ENCODE measurements at places on chromosomes 7 and 10.

DNA sequence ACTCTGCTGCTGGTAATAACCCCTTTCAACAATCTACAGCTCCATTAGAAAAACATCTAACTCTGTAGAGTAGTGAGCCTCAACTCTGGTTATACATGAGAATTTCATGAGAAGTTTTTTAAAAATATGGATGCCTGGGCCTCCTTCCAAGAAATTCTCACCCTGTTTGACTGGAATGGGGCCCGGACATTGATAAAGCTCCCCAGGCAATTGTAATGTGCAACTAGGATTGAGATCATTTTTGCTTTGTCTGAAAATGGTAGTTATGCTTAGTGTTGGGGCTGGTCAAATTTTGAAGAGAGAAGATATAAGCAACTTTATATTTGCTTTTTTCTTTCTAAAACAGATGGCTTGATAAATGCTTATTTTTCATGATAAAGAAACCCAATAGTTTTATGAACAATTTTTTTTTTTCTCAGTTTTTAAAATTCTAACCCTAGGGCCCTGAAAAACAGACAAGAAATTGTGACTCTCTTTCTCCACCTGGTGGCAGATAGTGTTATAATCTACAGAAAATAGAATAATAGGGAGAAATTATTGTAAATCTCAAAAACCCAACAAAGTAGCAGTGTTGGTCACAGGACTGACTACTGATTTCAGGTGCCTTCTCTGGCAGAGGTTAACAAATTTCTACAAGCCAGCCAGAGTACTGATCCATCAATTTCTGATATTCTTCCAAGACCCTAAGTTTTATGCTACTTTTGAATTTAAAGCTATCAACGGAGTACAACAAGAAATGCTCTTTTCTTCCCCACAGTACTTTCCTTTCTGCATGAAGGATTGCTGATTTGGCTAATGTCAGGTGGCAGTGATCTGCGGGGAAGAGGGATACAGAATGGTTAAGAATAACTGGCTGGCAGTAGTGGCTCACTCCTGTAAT lies 174.8 kb downstream of the DKK1 start:
- DNase-seq: no peak

- DNase-seq: no peak
Measured at GRCh38 chr10:71756311-71757191, 16.8 kb downstream of the VSIR start.

GRCh38 chr7:123522066-123522465 lies 12.3 kb downstream of the IQUB start:
- no peak for DNase-seq

- DNase-seq: no peak
Measured at GRCh38 chr10:67550838-67551402, 145.1 kb downstream of the CTNNA3 start.

DNA sequence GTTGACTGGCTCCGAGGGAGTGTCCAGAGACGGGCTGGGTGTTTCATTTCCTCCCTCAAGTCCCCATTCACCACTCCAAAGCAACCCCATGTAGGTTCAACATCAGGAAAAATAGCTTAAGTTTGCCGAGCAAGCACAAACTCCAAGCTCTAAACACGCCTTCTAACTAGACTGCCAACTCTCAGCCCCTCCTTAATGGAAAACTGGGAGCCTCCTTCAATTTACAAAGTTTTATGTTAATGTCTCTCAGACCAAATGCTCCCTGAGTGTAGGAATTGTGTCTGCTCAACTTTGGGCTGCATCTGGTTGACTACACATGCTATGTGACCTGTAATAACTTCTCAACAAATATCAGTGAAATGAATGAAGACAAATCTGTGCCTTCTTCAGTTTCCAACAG lies 87.5 kb downstream of the FAM204A start:
- DNase-seq: no peak

DNA sequence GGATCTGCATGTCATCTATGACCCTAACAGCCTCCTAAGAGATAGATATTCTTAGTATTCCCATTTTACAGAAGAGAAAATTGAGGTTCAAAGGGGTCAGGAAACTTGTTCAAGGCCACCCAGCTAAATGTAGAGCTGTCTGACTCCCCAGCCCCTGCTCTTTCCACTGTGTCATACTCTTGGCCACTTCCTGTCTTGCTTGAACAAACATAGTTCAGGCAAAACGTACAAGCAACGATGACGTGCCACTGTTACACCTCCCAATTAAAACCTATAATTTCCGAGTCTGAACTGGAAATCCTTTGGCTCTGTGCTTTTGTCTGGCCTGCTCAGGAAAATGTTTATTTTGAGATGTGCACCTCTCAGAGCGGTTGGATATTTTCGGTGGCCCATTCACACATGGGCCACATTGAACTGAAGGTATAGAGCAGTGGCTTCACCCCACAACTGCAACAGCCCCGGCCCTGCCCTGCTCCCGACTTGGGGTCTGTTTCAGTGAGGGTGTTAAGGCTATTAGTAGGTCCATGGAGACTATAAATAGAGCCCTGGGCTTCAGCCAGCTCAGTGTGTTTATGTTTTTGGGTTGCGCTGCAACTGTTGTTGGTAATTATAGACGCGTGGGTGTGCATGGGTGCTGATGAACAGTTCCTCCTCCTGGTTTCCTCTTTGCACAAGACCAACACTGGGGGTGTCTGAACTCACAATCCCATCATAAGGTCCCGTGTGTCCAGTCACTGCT lies 172.3 kb upstream of the ADO start:
- no peak for DNase-seq

DNA sequence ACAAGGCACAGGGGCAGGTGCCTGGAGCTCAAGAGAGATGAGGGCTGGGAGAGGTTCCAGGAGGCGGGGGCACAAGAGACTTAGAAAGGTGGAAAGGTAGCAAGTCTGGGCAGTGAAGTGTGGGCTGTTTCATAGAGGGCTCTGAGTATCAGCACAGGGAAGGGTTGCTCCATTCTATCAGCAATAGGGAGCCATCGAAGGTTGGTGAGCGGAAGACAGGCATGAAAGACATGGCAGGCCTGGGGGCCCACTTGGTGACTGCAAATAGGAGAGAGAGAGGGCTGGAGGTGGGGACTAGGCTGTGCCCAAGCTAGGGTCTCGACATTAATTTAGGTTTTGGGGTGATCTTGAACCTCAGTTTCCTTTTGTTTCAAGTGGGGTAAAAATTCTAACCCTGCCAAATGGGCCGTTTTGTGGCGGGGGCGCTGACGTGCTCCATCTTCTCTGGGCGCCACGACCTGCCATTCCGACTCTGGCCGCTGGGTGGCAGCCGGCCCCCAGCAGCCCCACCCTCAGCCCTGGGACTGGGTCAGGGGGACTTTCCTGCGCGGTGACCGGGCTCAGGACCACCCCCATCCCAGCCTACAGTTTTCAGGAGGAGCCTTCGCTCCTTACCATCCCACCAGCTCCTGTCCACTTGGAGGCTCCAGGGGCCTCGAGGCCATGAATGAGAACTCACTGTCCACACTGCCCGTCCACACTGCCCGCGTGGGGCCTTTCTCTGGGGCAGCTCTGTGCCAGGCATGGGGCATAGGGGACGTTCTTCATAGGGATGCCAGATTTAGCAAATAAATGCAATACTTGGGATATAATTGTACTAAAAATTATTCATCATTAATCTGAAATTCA lies 37.2 kb upstream of the PCBD1 start:
- no peak for DNase-seq

GRCh38 chr7:6020371-6021286 lies 10.5 kb upstream of the ANKRD61 start:
- DNase-seq: no peak

DNA sequence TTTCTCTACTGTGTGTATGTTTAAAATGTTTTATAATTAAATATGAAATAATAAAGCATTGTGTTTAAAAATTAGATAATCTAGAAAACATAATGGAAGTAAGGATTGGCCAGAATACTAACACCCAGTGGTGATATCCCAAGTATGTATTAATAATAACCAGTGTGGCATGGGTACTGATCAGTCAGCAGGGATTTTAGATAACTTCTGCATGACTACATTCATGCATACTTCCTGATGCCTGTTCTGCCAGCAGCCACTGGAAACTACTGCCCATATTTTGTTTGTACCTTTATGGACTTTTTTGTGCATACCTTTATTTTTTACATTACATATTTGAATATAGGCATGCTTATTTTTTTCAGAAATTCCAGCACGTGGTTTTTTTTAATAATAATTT lies 156.6 kb upstream of the TMEM196 start:
- DNase-seq: no peak

DNA sequence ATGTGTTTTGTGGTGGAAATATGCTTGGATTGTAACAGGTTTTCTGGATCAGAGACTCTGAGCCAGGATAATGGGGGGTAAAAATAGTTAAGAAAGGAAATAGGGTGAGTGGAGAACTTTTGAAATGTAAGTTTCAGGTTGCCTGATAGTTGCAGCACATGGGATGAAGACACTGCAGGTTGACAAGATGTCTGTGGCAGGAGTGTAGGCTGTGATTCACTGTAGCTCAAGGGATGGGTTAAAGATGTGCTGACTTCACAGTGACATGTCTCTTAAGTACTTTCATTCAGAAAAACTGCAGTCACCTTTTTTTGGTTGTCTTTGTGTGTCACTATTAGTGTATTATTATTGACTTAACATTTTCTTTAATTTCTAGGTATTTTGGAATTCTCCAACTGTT lies 63.5 kb upstream of the SLC39A12 start:
- DNase-seq: no peak

DNA sequence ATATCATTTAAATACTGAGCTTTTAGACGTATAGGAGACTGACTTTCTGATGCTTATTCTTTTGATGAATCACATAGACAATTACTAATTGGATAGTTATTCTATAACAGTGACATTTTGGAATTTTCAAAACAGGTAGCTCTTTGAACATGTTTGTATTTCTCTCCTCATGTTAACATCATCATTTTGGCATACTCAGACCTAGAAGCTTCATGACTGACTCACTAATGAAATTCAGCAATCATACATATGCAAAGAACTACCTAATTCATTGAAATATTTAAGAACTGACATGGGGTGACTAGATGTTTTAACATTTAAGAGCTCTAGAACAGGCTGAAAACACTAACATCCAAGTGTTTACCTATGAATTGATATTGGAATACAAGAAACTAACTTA lies 192.3 kb downstream of the VTI1A start:
- no peak for DNase-seq

DNA sequence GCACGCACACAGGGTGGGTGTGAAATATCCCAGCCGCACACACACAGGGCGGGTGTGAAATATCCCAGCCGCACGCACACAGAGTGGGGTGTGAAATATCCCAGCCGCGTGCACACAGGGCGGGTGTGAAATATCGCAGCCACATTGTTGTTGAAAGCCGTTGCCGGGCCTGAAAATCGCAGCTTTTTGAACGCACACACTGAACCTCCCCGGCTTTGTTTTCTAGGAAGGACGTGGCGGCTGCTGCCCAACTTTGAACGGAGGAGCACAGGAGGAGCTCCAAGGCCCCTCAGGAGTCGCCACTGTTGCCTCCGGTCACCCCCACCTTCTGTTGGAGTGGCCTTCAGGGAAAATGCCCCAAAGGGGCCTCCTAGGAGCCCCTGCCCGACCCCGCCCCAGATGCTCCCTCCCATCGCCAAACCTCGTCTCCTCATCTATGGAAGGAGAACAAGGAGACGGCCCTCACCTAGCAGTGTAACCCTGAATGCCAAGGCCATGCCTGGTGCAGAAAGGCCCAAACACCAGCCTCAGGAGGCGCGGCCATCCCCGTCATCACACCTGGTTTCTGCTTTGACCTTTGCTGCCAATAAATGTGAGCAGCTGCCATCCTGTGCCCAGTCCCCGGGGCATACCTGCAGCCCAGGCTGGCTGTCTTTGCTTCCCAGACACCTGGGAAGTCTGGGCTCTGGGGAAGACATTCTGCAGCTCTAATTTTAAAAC lies 318.6 kb downstream of the PTPRN2 start:
- no peak for DNase-seq

DNA sequence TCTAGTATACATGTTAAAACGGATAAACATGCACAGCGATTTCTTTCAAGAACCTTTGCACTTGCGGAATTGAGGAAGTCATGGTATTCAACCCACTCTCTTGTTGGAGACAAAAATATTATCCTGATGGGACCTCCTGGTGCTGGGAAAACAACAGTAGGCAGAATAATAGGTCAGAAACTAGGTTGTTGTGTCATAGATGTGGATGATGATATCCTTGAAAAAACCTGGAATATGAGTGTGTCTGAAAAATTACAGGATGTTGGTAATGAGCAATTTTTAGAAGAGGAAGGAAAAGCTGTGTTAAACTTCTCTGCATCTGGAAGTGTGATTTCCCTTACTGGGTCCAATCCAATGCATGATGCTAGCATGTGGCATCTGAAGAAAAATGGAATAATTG lies 6.9 kb downstream of the THNSL1 start:
- DNase-seq: no peak

DNA sequence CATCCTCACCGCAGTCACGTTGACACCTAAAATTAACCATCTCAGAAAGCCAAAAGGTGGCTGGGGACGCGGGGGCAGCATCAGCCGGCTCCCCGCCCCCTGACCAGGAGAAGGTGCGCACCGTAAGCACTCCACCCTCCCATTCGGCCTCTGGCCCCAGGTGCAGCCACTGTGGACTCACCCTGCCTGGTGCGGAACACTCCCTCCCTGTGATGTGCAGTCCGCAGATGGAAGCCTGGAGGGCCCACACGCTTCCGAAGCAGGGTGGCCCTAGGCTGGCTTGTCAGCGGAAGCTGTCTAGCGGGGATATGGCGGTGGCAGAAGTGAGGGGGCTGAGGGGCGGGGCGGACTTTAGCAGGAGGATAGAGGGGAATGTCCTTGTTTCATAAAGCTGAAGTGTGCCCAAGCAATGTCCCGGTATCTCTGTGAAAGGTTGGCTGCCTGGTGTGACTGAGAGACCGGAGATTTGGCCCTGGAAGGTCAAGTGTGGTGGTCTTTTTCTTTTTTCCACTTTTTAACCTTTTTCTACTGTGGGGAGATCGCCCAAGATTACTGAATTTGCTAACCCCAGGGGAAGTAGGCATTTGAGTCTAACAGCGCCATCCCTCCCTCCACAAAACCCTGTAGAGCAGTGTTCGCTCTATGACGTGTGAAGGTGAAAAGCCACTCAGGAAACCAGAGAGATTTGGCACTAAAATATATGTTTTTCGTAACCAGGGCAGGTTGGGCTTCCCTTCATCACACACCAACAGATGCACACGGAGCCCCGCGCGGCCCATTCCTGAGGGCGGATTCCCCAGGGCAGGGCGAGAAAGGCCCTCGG lies 74.7 kb downstream of the CXCL12 start:
- no peak for DNase-seq

DNA sequence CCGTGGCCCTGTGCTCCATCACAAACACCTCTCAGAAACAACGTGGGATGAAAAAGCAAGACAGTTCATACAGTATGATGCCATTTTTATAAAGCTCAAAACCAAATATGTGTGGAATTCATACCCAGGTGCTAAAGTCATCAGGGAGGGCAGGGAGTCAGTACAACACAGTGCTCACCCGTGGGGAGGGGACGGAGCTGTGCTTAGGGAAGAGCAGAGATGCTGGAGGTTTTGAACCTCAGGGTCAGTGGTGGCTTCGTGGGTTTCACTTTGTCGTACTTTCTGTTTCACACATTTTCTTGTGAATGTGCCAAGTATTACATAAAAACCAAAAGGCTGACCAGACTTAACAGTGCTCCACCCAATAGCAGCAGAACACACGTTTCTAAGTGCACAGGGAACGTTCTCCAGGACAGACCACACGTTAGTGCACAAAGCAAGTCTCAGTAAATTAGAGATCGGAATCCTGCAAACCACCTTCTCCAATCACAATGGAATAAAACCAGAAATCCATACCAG lies 21.2 kb downstream of the ZMIZ2 start:
- DNase-seq: no peak

- no peak for DNase-seq
Measured at GRCh38 chr10:49162063-49162462, 26.1 kb downstream of the TMEM273 start.

Data from cortex of kidney (tissue), 1 donor.